NCI-H460 (cell line): ENCODE measurements at places on chromosomes 12 and 14. TPM values are rescaled to one million over a fixed set of nuclear protein-coding genes. Genes with fewer than 3 reads are reported as not detected.

DNA sequence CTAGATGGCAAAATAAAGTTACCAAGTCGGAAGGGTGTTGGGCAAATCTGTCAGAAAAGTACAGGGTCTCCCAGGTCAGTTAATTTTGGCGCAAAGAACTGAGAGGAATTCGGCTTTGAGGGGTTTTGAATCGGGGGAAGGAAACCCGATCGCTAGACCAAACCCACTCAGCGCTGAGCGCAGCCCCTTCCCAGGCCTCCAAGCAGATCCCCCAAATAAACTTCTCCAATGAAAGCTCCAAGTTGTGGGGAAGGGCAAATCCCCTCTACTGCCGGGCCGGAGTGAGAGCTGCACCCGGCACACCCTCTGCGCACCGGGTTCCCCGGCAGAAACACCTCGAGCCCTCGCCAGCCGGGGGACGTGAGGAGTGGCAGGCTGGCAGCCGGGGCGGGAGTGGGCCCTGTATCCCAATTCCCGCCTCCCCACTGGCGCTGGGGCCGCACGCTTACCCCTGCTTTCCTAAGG lies 441 bp downstream of the E2F7 start:
- no peak for DNase-seq

DNA sequence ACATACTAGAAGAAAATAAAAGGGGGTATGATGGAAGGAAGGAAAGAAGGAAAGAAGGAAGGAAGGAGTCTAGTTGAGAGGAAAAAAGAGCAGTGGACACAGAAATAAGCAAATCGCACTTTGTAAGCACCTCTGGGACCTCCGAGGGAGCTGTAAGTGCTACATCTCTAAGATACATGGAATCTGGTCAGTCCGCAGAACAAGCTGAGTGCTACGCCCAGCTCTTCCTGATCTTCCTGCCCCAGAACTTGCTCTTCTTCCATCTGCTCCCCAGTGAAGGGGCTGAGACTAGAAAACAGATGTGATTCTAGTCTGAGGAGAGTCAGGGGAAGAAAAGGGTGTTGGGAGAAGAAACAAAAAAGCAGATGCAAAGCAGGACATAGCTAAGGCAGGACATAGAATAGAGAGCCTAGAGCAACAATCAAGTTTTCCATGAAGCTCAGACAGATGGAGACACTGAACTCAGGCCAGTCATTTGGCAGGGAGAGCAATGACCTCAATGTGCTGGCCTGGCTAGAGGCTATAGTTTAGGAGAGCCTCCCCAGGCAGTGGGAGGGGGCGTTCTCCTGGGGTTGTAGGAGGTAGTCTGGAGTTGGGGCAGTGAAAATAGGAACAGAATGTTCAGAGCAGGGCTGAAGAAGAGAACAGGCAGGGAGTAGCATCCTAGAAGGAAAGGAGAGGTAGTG lies 1.7 kb upstream of the MFAP5 start:
- no peak for DNase-seq

DNA sequence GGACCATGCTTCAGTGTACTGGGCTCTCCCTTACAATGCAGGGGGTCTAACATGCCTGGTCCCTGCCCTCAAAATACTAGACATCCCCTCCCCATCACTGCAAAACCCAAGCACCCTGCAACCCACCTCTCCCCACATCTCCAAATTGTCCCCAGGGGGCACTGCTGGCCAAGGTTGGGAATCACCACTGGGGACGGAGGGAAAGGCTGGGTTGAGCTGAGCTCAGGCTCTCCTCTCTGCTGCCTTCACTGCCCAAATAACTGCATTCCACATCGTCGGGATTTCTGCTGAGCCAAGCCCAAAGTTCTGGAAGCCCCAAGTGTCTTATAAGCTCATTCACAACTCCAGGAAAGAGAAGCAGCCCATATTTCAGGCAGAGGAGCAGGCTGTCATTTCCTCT lies 69.6 kb downstream of the NT5DC3 start:
- DNase-seq: peak; percentile 43

DNA sequence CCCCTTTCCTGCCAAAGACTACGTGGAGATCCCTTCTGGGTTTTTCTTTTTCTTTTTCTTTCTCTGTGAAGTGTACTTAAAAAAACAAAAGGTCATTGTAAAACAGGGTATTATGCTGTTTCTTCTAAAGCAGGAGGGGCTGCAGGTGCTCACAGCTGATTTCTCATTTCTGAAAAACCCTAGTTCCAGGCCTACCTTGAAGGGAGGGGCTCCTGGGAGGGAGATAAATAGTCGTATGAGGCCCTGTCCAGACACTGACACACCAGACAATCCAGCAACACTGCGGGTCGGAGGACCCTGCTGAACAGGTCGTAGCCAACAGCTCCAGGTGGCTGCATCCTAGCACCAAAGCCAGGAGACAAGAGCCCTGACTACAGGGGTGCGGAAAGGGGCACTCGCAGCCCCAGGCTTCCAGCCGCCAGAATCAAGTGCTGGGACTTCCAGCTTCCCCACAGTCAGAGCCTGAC lies 41.1 kb downstream of the PSMA6 start:
- no peak for DNase-seq

GRCh38 chr12:55965941-55966407 lies at the start of gene PMEL:
Gene PMEL (minus strand): TSS chr12:55966042. CDS start chr12:55966011, 31 bp downstream.
- DNase-seq: no peak

DNA sequence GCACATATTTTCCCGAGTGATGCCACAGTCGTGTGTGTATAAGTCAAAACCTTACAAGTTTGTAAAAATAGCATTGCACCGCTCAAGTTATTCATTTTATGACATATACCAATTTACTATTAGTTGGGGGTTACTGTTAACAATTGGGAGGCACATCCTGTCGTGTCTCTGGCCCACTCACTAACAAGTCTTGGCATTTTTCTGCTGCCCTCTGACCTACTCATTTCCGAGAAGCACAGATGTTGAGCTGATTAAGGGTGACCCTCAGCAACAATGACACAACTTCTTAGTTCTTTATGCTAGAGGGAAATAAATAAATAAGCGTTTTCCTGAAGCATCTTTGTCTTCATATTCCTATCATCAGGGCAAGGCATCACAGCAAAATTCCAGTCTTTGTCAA lies 6.8 kb upstream of the ATG14 start:
- no peak for DNase-seq

PLBD1 gene
- total RNA-seq: 0.37 TPM in 1 of 2 replicates, not detected in the other

ASCL1 gene
- not detected in 2 replicates for total RNA-seq

PRB2 gene
- total RNA-seq: not detected in 2 replicates

PPP4R4 gene
- total RNA-seq: 0.35 TPM in 1 of 2 replicates, not detected in the other
